ENCODE measurements at places on chromosomes 16 and 17. TPM values are rescaled to one million over a fixed set of nuclear protein-coding genes. Genes with fewer than 3 reads are reported as not detected.

- H3K36me3 ChIP-seq, result peaks cover 75% of the 10 kb centered on the region
- H3K4me3 ChIP-seq, result no peak overlapping the region
- no peak for DNase-seq
- no peak overlapping the region for H3K27ac ChIP-seq
- no peaks in the 10 kb centered on the region for H3K4me1 ChIP-seq
Measured at GRCh38 chr16:69932228-69932627, 18.9 kb upstream of the CLEC18A start.

DNA sequence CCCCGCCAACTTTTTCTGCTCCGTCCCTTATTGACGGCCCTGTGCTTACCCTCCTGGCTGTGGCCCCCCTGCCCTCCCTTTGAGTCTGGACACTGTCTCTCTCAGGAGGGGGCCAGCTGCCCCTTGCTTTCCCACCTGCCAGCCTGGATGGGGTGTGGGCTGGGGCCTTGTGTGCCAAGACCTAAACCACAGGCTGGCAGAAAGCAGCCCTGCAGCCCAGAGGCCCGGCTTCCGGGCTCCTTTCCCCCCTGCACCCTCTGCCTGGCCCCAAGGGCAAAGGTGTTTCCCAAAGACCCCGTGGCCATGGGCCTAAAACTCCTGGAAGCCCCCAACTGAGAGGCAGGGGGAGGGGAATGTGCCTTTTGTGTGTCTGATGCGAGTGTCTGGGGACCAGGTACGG is 17.5 kb downstream of the GPT2 start:
- no peaks in the 10 kb centered on the region for H3K27me3 ChIP-seq
- no peak overlapping the region for H3K4me3 ChIP-seq
- H3K4me1 ChIP-seq, result peaks cover 7% of the 10 kb centered on the region
- no peaks in the 10 kb centered on the region for H3K36me3 ChIP-seq
- H3K27ac ChIP-seq, result no peak overlapping the region
- DNase-seq, result no peak

GRCh38 chr17:66337866-66338485 is 35.6 kb downstream of the PRKCA start:
- no peaks in the 10 kb centered on the region for H3K4me1 ChIP-seq
- DNase-seq, result no peak
- H3K27ac ChIP-seq, result no peak overlapping the region
- H3K36me3 ChIP-seq, result no peaks in the 10 kb centered on the region
- no peaks in the 10 kb centered on the region for H3K27me3 ChIP-seq

DNA sequence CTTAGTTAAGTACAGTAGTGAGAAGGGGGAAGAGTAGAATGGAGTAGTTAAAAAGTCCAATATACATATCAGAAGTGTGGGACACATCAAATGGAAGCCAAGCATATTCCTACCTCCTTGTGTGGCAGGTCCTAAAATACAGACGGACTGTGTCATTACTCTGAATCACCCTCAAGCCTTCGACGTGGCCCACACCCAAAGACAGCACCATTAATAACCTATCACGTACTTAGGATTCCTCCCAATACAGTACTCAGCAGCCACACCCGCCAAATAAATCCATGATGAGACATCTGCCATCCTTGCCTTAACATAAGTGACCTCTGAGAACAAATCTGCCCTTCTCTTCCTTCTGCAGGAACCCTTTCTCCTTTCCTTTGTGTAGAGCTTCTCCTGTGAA is 38.9 kb downstream of the UBE2G1 start:
- no peaks in the 10 kb centered on the region for H3K36me3 ChIP-seq
- no peak overlapping the region for H3K4me3 ChIP-seq
- H3K27me3 ChIP-seq, result no peaks in the 10 kb centered on the region
- H3K27ac ChIP-seq, result no peak overlapping the region
- H3K4me1 ChIP-seq, result peaks cover 4% of the 10 kb centered on the region
- DNase-seq, result no peak

- H3K4me1 ChIP-seq, result peaks cover 26% of the 10 kb centered on the region
- peaks cover 2% of the 10 kb centered on the region for H3K36me3 ChIP-seq
- no peak for DNase-seq
- H3K27ac ChIP-seq, result no peak overlapping the region
Measured at GRCh38 chr17:66690166-66690565, 144.8 kb upstream of the CACNG5 start.

DNA sequence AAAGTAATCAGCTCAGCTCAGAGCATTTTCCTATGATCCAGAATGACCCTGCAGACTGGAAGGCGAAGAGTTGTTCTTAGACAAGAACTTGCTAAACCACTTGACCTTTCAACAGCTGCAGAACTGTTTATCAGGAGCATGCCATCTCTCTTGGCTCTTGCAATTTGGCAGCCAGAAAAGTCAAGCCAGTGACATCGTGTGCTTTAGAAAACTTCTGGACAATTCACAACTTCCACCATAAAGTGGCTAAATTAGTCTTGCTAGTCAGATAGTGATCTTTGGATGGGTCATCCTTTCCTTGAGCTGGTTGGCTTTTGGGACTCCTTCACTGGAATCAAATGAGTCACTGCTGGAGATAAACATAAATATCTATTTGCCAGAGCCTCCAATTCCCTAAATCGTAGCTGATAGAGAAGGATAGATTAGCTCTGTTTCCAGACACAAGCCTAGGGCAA is 146.5 kb downstream of the MAP2K6 start:
- DNase-seq, result no peak
- no peak overlapping the region for H3K27ac ChIP-seq
- no peaks in the 10 kb centered on the region for H3K27me3 ChIP-seq
- no peaks in the 10 kb centered on the region for H3K36me3 ChIP-seq

DNA sequence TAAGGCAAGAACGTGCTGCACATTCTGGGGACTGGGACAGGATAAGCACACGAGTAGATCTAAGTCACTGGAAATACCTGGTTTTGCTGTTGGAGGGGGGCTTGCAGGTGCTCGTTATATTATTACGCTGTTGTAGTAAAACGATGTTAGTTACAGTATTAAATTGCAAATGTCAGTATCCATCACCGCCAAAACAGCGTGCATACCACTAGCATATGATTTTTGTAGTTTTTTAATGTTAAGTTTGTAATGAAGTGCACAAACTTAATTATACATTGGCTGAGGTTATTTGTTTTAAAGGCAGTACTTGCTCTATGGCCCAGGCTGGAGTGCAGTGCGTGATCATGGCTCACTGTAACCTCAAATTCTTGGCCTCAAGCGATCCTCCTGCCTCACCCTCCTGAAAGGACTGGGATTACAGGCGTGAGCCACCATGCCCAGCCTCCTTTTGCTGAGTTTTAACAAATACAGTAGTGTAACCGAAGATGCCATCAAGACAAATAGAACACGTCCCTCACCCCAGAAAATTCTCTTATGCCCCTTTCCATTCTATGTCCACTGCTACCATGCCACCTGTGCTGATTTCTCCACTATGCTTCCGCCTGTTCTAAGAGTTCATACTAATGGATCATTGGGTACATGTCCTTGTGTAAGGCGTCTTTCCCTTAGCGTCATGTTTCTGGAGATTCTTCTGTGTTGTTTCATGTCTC is 20.7 kb upstream of the CSNK1D start:
- H3K27me3 ChIP-seq, result no peaks in the 10 kb centered on the region
- H3K4me3 ChIP-seq, result no peak overlapping the region
- no peaks in the 10 kb centered on the region for H3K36me3 ChIP-seq
- no peak for DNase-seq
- peaks cover 47% of the 10 kb centered on the region for H3K4me1 ChIP-seq

GRCh38 chr17:38428643-38429371 is 543 bp downstream of the ARHGAP23 start:
- H3K27me3 ChIP-seq, result peaks cover 9% of the 10 kb centered on the region
- H3K27ac ChIP-seq, result no peak overlapping the region
- no peak for DNase-seq
- peaks cover 19% of the 10 kb centered on the region for H3K4me1 ChIP-seq
- peak overlapping the region; percentile 16 for H3K4me3 ChIP-seq
- H3K36me3 ChIP-seq, result no peaks in the 10 kb centered on the region

DNA sequence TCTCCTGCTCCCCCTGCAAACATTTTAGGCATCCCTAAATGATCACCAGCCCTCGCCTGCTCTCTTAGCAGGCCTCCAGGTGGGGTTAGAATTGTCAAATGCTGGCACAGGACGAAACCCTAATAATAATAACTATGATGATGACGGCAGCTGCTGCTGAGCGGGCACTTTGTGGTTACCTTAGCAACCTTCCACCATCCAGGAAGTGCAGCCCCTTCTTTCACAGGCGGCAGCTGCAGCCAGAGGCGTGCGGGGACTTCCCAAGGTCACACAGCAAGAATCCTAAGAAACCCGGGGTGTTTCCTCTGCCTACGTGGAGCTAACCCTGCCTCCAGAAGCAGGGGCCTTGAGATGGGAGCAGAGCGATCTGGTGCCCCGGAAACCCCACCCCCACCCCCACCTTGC is 22.4 kb upstream of the EIF1 start:
- peaks cover 23% of the 10 kb centered on the region for H3K4me1 ChIP-seq
- no peaks in the 10 kb centered on the region for H3K27me3 ChIP-seq
- H3K27ac ChIP-seq, result peak overlapping the region; percentile 96
- peak overlapping the region; percentile 52 for H3K4me3 ChIP-seq
- H3K36me3 ChIP-seq, result no peaks in the 10 kb centered on the region

GRCh38 chr16:30715750-30716445 is 16.9 kb downstream of the SRCAP start:
- H3K4me1 ChIP-seq, result peaks cover 14% of the 10 kb centered on the region
- peak overlapping the region; percentile 70 for H3K27ac ChIP-seq
- peak; percentile 74 for DNase-seq
- H3K4me3 ChIP-seq, result no peak overlapping the region

GRCh38 chr17:74663561-74663960 is 40.0 kb upstream of the CD300E start:
- no peak for DNase-seq
- no peaks in the 10 kb centered on the region for H3K36me3 ChIP-seq
- peaks cover 12% of the 10 kb centered on the region for H3K27me3 ChIP-seq

DNA sequence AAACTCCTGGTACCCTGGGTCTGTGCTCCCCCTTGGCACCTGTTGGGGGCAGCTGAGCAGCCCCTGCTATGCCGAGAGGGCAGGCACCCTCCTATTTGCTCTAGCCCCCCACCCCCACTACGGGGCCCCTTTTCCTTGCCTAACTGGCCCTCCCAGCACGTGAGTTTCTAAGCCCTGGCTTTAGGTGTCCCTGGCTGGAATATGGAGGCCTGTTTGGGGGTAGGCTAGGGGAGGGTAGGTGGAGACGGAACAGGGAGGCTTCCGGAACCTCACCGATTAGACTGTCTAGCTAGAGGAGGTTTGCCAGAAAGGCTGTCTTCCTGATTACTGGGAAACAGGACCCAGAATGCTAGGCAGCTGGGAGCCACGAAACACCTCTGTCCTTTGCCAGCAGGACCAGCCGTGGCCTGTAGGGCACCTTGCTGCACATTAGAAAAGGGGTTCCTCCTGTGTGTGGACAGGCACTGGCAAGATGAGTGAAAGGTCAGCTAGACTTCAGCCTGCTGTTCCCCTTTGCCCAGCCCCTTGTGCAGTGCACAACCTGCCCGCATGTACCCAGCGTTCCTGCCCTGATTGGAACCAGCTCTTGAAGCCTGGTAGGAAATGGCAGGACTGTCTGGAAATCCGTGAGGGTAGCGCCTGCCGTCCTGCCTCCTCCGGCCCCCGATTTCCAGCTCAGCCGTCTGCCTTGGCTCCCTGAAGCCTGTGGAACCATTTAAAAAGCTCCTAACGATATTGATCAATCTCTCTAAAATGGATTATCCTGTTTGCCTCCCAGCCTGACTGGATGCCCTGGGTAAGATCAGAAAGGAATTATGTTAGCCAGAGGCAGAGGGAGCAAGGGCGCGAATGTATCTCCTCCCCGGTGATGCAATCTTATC is 83.4 kb upstream of the GSE1 start:
- H3K36me3 ChIP-seq, result no peaks in the 10 kb centered on the region
- no peaks in the 10 kb centered on the region for H3K27me3 ChIP-seq
- H3K4me1 ChIP-seq, result peaks cover 9% of the 10 kb centered on the region
- DNase-seq, result no peak
- H3K27ac ChIP-seq, result no peak overlapping the region

- no peak overlapping the region for H3K4me3 ChIP-seq
- no peaks in the 10 kb centered on the region for H3K36me3 ChIP-seq
- H3K4me1 ChIP-seq, result no peaks in the 10 kb centered on the region
- no peaks in the 10 kb centered on the region for H3K27me3 ChIP-seq
- no peak for DNase-seq
Measured at GRCh38 chr16:3915426-3916260, 35.1 kb upstream of the CREBBP start.

Gene PIEZO1
- 172 TPM for total RNA-seq

Gene PLLP
- total RNA-seq, result not detected

Gene CD300H
- total RNA-seq, result 0.90 TPM

Gene CSF3
- not detected for total RNA-seq

Gene TBC1D3
- not detected for total RNA-seq
